ENCODE measurements at places on chromosomes 7 and 10. TPM values are rescaled to one million over a fixed set of nuclear protein-coding genes. Genes with fewer than 3 reads are reported as not detected.

The CYP2E1 gene
- total RNA-seq, result 12.7 TPM

- DNase-seq, result no peak
Observed at GRCh38 chr7:156907656-156908055, 14.7 kb upstream of the LMBR1 start.

The CUZD1 gene
- total RNA-seq, result 0.69 TPM

The HPS1 gene
- total RNA-seq, result 27.2 TPM

The SPDYE18 gene
- total RNA-seq, result 0.50 TPM

DNA sequence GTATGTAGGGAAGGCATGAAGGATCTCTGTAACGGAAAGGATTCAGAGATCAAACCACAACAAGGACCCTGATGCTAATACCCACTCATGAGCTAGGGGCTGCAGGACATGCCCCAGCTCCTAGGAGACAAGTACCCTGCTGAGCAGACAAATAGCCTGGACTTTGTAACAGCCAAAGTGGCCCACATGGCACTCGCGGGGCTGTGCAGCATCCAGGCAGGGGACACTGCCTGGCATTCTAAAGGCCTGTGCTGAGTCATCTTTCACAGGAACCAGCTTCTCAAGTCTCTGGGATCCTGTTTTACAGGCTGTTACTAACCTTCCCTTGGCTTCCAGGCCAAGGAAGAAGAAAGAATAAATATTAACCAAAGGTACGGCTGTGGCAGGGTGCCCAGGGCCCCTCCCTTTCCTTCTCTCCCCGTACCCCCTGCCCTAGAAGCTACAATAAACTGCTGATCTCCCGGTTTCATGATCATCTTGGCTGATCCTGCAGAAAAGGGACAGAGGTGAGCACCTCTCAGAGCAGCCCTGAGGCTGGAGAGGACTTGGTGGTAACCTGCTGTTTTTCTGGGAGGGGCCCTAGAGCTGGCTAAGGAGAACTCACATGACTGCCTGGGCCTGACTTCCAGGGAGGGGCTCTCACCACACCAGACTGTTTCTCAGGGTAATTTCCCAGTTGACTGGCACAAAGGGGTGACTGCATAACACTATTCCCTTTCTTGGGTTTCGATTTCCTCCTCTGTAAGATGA, 4.2 kb upstream of the RPEL1 start:
- no peak for DNase-seq

Measured in spinal cord (tissue), 10 donors.